ENCODE measurements at places on chromosomes 5 and 9.

DNA sequence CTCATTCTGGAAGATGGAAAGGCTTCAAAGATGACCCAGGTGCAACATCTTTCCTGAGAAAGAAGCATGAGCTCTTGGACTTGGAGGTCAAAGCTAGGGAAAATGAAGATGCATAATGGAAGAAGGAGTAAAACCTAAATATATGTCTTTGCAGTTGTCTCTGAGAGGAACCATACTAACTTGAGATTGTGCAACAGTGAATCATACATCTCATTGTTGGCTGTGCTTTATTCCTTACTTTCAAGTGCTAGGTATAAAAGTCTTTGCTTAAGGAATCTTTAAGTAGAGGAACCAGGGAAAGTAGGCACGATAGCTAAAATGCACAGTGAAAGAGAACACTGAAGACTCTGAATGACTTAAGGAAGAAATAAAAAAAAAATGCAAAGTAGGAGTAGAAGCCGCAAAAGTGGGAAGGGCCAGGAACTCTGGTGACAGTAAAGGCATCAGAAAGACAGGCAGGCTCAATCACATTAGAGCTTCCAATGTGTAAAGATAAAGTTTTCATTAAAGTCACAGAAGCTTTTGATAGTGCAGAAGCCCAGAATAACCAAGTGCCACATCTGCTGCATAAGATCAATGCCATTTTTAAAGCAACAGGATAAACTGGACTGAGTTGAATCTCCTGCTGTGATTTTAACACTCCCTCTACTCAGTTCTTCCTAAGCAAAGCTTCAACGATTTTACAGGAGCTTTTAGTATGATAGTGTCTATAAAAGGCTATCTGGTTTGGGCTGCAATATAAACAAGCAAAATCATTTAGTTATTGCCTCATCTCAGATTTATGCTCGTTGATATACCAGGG lies 432.3 kb upstream of the EDIL3 start:
- DNase-seq = no peak

DNA sequence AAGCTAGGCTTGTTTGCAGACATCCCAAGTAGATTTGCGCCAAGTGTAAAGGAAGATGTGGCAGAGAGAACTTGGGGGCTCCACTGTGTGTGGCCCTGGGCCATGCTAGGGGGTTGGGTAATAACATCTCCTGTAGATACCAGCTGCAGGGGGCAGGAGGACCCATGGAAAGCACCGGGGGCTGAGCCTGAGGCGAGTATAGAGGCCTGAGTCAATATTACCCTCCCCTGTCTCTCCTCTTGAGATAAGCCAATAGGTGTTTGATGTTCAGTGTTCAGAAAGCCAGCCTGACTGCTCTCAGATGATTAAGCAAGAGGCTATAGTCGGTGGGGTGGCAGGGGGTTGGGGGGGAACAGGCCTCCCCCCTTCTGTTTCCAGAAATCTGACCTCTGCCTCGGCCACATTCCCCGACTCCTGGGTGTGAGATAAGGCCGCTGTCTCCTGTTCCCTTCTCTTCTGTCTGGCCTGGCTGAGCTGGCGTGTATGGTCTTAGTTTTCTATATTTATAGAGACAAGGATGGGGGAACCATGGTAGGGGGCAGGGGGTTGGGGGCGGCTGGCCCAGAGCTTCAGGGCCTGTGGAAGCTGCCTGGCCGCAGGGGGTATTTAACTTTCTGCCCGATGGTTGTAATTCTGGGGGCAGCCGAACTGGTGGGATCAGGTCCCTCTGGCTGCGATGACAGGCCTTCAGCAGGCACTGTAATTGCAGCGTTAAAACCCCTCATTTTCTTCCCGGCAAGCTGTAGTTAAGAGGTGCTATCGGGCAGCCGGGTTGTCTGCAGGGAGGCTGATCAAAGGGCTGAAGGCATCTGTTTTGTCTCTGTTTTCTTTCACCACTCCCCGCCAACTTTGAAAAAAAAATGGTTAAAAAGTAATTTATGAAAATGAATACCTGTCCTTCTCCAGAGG lies 292.0 kb downstream of the NSG2 start:
- DNase-seq = no peak

DNA sequence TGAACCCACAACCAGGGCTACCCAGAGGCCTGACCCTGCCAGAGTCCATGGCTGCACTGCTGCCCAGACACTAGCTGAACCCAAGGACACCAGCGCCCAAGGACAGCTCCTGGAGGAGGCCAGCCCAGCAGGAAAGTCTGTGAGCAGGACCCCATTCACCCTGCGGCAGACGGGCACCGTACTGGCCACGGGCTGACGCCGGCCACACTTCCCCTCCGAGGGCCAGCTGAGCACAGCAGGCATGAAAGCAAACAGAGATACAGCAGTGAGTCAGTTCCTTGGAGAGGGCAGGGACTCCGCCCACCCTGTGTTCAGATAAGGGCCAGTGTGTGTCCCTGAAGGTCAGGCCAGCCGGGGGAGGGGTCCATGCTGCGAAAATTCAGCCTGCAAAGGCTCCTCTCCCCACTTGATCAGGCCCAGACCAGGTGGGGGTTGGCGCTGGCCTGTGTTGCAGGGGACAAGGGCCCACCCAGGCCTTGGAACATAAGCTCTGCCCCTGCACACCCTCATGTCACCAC lies 3.2 kb downstream of the RNF208 start:
- DNase-seq = no peak

DNA sequence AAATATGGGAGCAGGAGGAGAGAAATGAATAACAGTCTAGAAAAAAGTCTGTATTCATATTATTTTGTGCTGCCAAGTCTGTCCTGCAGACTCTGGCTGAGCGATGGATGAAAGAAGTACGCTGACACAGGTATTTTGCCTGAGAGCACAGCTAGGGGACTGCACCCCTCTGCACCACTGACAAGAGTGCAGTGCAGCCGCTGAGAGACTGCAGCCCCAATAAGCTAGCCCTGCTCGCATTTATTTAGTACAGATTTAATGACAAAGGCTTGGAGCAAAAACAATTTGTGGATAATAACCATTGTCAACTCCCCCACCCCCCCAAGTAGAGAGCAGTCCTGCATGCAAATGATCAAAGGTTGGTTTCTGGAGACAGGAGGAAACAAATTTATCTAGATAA lies 13.3 kb upstream of the MRPS30 start:
- no peak for DNase-seq

GRCh38 chr9:33446946-33447798 lies at the start of gene AQP3:
Gene AQP3, minus strand, starts transcription at chr9:33447593. Its CDS starts 63 bp downstream, at chr9:33447530.
- DNase-seq = no peak

- no peak for DNase-seq
Observed at GRCh38 chr5:160150381-160150780, 31.1 kb upstream of the PWWP2A start.

GRCh38 chr5:63401436-63402046 lies 560.7 kb downstream of the HTR1A start:
- DNase-seq = no peak

GRCh38 chr9:88775559-88775958 lies 215.7 kb upstream of the S1PR3 start:
- no peak for DNase-seq

DNA sequence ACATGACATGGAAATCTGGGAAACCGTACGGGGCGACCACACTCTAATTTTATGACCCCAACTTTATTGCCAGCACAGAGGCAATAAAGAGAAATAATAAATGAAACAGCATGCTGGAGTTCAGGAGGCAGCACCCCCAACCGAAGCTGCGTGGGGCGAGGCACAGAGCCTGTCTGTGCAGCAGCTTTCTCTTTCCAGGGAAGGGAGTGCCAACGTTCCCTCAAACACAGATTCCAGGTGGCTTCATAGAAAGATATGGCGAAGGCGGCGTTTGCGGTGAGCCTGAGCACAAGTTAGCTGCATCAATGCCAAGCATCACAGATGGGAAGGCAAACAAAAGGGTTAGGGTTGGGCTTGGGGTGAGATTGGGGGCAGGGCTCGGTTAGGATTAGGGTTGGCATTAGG lies 114.8 kb downstream of the HSD17B3 start:
- no peak for DNase-seq

DNA sequence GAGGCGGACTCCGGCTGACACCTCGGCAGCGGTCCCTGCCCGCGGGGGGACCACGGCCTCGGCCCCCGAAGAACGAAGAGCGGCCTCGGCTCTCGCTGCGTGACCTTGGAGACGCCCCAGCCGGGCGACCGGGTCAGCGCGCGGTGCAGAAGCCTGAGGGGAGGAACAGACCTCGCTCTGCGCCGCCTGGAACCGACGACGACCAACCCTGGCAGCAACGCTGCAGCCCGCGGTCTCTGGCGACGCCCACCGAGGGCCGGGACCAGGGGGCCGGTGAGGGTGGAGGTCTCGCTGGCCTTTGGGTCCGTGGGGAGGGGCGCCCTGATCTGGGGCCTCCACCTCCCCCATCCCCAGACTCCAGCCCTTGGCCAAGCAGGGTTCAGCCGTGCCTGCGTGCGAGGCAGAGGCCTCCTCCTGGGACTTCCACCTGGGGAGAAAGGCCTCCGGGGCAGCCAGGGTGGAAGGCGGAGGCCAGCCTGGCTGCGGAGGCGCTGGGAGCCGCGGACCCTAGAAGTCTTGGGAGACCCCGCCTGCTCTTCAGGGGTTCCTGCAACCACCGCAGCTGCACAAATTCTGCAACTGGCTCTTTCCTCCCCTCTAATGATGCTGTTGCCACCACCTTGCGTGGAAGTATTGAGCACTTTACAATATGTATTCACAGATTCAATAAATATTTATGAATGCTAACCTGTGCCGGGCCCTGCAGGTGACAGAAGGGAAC lies 44.3 kb upstream of the SLC12A7 start:
- DNase-seq = no peak

DNA sequence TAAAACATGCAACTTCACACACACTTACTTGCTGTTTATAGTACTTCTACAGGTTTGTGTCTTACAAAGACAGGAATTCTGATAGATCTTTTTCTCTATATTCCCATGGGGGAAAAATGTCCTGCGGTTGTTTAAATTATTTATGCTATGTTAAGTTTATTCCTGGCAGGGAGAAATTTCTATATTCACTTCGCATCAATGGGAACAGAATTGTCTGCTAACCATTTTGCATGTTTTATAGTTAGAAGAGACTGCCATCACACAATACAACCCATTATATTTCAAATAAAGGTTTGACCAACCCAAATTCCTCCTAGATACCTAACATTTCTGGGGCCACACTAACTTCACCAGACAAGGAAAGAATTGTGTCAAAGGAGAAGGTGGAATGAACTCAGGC lies 110.0 kb upstream of the PRR16 start:
- no peak for DNase-seq

DNA sequence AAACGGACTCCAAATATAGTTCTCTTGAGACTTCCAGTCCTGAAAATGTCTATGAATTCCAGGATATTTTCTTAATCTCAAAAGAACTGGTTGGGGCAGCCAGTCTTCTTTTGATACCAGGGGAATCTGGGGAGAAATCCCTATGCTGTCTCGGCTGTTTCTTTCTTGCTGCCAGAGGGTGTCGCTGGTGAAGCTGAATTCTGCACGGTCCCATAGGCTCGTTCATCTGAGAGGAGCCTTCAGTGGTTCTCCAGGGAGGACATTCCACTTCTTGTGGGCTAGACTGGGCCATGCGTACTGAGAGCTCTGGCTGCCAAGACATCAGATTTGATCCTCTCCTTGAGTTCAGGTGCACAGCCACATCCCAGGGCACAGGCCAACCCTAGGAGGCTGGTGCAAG lies 155.0 kb upstream of the CLINT1 start:
- no peak for DNase-seq

- no peak for DNase-seq
Observed at GRCh38 chr9:17730899-17731298, 152.0 kb downstream of the SH3GL2 start.

- no peak for DNase-seq
Observed at GRCh38 chr5:67808340-67808739, 407.2 kb upstream of the PIK3R1 start.

GRCh38 chr9:98774746-98775145 lies 21.6 kb downstream of the ANKS6 start:
- no peak for DNase-seq

GRCh38 chr9:127786773-127787104 lies 905 bp downstream of the CDK9 start:
- DNase-seq = no peak

DNA sequence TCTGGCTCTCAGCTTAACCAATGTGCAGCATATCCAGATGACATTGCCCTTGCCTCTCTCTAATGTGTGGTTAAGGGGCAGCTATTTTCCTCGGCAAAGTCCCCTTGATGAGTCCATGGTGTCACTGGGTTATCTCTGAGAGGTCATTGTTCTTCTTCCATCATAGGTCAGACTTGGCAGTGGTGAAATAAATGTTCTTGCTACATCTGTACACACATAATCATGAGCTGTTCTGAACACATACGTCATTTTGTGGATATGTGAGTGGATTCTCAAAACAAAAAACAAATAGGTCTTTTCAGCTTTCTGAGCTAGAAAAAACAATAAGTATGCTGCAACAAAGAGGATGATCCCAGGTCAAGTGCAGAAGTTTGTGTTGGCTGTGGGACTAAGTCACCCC lies 134.7 kb upstream of the PTPN3 start:
- DNase-seq = no peak

DNA sequence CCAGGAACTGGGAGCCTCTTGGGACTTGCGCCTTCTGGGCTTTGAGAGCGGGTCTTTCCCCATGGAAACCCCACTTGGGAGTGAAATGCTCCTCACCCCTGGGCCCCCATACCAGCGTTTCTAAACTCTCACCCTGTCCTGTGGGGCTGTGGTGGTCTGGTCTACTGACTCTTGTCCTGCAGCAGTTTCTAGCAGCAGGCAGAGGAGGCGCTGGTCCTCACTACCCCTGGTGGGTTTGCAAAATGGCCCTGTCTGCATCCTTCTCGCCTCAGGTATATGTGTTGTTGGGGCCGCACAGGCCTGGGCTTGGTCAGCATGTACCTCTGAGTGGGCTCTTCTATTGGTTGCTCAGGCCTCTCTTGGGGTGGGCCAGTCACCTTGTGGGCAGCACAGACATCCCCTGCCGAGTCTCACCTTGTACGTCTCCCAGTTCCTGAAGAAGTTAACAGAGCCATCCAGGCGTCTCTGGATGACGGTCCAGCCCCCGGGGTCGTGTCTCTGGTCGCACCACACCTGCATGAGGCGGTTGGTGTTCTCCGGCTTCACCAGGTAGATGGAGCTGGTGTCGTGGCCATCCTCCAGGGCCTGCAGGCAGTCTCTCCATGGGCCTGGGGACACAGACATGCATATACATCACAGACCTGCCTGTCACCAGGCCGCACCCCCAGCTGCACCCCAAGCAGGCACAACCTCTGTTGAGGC lies 29.0 kb downstream of the ANGPTL2 start:
- DNase-seq = no peak

GRCh38 chr5:178214160-178214803 lies 9.9 kb downstream of the HNRNPAB start:
- DNase-seq = no peak

GRCh38 chr5:102937894-102938293 lies 182.0 kb downstream of the GIN1 start:
- DNase-seq = peak; percentile 14

GRCh38 chr5:13771011-13771571 lies 173.4 kb downstream of the DNAH5 start:
- DNase-seq = no peak

GRCh38 chr5:132238169-132238744 lies 10.6 kb upstream of the P4HA2 start:
- DNase-seq = no peak

- DNase-seq = no peak
Observed at GRCh38 chr5:43140286-43140685, 19.6 kb downstream of the ZNF131 start.

GRCh38 chr5:81767938-81768337 lies 17.0 kb upstream of the SSBP2 start:
- no peak for DNase-seq
